Spinal cord (tissue), 10 donors: ENCODE measurements at places on chromosomes 7 and 10. TPM values are rescaled to one million over a fixed set of nuclear protein-coding genes. Genes with fewer than 3 reads are reported as not detected.

The RAPGEF5 gene
- 21.2 TPM for polyA plus RNA-seq

The AASS gene
- 34.3 TPM for polyA plus RNA-seq

DNA sequence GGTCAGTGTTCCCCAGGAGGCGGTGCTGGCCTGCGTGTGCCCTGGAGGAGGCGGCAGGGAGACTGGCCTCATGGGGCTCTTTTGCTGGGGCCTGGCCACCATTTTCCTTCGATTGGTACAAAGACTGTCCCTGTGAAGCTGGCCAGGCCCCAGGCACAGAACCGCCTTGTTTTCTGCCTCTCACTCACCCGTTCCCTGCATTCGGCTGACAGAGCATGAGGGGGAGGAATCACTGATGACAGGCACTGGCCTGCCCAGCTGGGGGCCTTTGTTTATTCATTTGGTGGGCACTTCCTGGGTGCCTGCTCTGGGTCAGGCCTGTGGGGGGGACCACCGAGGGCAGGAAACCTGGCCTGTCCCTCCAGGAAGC is 139.2 kb downstream of the FAM53B start:
- DNase-seq = peak; percentile 57

The CYP2C19 gene
- not detected for polyA plus RNA-seq

The CADPS2 gene
- 24.1 TPM for polyA plus RNA-seq

DNA sequence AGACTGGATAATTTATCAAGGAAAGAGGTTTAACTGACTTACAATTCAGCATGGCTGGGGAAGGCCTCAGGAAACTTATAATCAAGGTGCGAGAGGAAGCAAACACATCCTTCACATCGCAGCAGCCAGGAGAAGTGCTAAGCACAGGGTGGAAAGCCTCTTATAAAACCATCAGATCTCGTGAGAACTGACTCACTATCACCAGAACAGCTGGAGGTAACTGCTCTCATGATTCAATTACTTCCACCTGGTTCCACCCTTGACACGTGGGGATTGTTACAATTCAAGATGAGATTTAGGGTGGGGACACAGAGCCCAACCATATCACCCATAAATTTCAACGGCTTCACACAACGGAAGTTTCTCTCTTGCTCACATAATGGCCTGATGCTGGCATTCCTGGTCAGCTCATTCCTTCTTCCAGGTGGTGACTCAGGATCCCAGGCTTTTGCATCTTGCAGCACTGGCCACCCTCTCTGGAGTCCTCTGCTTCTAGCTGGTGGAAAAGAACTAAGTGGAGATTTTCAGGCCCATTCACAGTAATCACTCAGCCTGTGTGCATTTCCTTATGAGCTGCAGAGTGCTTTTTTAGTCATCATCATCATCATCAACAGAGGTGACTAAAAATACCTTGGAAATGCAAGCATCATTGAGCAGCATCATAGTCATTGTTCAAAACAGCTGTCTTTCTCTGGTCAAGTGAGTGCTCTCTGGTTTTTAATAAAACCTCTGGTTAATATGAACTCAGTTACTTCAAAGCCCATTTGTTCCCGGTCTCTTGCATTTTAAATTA is 308.1 kb downstream of the SFMBT2 start:
- no peak for DNase-seq

- no peak for DNase-seq
Observed at GRCh38 chr10:86260564-86260963, 106.0 kb downstream of the GRID1 start.
